GM23338 (cell line): ENCODE measurements at places on chromosomes 6 and 20. TPM values are rescaled to one million over a fixed set of nuclear protein-coding genes. Genes with fewer than 3 reads are reported as not detected.

Gene BPIFA1
- polyA plus RNA-seq = not detected in 2 replicates

Gene SIRPD
- not detected in 2 replicates for polyA plus RNA-seq

Gene NSFL1C
- polyA plus RNA-seq = 84.9 and 92.2 TPM in 2 replicates

Gene CFAP61
- 0.21 TPM in 1 of 2 replicates, not detected in the other for polyA plus RNA-seq

Gene UST
- polyA plus RNA-seq = 12.6 TPM in 2 replicates

Gene TNXB
- 1.1 and 2.0 TPM in 2 replicates for polyA plus RNA-seq

Gene HLA-DRB1
- polyA plus RNA-seq = 1.5 and 2.7 TPM in 2 replicates

Gene NCOA3
- polyA plus RNA-seq = 6.6 and 6.7 TPM in 2 replicates

Gene GSTA3
- polyA plus RNA-seq = not detected in 2 replicates

Gene CDYL
- 61.6 and 67.2 TPM in 2 replicates for polyA plus RNA-seq

Gene GJA1
- 262 and 279 TPM in 2 replicates for polyA plus RNA-seq

Gene SEMG1
- 4.4 and 5.7 TPM in 2 replicates for polyA plus RNA-seq

Gene WDR27
- polyA plus RNA-seq = 42.8 and 55.3 TPM in 2 replicates

Gene APOM
- polyA plus RNA-seq = 10.0 and 10.7 TPM in 2 replicates

Gene MDFI
- polyA plus RNA-seq = 2.8 and 3.4 TPM in 2 replicates

Gene ETV7
- polyA plus RNA-seq = 0.47 and 0.78 TPM in 2 replicates

Gene RIPOR3
- 3.9 and 4.9 TPM in 2 replicates for polyA plus RNA-seq
